ENCODE measurements at places on chromosomes 4 and X.

DNA sequence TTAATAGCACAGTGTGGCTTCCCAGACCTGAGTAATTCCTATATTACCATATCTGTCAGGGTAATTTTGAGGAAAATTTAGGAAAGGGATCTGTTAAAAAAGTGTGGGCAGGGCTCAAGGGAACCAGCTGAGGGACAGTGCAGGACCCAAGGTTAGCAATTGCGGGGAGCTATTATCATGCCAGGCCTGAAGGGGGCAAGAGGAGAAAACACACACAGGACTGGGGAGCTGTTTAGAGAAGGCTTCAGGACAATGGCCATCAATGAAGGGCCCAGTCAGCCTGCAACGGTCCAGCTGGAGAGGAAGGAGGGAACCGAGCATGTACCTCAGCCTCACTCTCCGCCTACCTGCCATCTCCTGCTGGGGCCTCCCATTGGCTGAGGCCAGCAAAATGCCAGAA lies 19.0 kb upstream of the NHS start:
- DNase-seq, result no peak

- DNase-seq, result no peak
These were observed 23.3 kb downstream of the ADGRL3 start for GRCh38 chr4:61223385-61223784.

- DNase-seq, result no peak
These were observed 165.9 kb upstream of the CENPE start for GRCh38 chr4:103364083-103364482.

DNA sequence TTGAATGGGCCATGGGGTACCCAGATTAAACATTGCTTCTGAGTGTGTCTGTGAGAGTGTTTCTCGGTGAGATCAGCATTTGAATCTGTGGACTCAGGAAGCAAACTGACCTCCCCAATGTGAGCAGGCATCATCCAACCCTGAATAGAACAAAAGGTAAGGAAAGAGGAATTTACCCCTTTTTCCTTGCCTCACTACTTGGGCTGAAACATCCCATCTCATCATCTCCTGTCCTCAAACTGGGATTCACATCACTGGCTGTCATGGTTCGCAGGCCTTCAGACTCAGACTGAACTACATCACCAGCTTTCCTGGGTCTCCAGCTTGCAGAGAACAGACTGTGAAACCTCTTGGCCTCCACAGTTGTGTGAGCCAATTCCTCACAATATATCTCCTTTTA lies 47.1 kb downstream of the TEC start:
- DNase-seq, result no peak

DNA sequence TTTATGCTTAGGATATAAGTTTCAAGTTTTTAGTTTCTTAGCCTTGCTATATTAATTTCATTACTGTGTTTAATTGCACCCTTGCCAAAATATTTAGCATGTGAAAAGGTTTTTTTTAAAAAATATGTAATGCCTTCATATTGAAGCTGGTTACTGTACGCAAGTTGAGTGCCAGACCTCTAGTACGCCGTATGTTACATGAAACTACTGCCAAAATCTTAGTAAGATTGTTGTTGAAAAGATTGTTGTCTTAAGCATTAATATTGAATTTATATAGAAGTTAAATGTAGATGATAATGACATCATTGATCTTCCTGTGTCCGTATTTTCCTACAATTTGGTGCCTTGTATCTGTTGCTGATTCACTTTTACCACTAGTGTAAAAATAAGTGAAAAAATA lies 37.1 kb downstream of the FAM133A start:
- no peak for DNase-seq

GRCh38 chr4:1082215-1083182 lies 30.9 kb downstream of the RNF212 start:
- no peak for DNase-seq

DNA sequence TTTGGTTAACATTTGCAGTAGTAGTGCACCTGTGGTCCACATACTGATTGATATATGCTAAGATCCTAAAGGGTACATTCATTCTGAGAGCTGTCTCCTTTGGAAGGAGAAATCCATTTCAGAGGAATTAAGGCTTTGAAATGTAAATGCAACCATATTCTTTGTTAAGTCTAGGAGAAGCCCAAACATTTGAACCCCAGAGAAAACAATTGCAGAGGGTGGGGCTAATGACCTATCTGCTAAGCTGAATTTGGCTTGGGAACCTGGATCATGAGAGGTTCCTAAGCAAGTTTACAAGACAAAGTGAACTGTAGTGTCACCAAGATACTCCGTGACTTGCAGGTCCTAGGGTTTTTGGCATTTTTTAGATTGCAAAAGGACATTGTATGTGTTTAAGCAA lies 41.2 kb downstream of the LAS1L start:
- no peak for DNase-seq

DNA sequence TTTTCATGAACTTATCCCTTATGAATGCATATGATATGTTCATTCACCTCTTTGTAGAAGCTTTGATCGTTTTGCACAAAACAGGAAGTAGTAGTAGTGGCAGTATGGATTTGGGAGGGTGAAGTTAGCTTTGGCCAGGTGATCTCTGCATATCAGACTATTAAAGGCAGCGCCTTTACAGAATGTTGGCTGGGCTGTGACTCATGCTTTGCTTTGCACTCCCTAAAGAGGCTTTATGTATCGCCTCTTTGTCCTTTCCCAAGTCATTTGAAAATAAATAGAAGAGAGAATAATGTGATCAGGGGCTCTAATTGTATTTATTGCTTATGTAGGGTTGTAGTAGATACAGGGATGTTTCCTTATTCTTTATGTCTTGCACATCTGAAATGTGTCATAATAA lies 50.4 kb downstream of the SHROOM3 start:
- DNase-seq, result no peak

GRCh38 chr4:55395218-55395528 lies 584 bp upstream of the TMEM165 start:
- no peak for DNase-seq

Measured in stimulated activated naive CD4-positive, alpha-beta T cell (primary cell).